Uterus (tissue), 4 donors: ENCODE measurements at places on chromosomes 5 and 9. TPM values are rescaled to one million over a fixed set of nuclear protein-coding genes. Genes with fewer than 3 reads are reported as not detected.
A peak's percentile ranks its signal among the peaks of the same experiment; 100 is the strongest.

The ITGA2 gene
- 22.4 TPM for total RNA-seq

The POLR3G gene
- total RNA-seq: not detected

The GBGT1 gene
- 28.5 TPM for total RNA-seq

GRCh38 chr5:117829646-117830045 is 1158.7 kb downstream of the DTWD2 start:
- DNase-seq: no peak

DNA sequence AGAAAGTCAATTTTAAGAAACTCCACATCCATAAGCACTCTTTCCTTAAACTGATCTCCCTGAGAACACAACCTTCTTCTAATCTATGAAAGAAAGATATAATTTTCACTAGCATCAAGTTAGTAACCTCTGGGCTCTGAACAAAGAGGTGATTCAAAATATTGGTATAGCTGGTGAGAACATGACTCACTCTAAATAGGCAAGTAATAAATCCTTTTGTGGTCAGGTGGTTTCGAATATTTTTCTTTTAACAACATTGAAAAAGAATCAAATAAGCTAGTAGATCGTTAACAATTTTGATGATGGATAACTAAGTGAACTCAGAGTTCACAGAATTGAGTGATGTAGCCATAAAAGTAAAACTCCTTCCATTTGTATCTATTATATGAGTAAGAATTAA is 150.6 kb upstream of the IQGAP2 start:
- DNase-seq: no peak

DNA sequence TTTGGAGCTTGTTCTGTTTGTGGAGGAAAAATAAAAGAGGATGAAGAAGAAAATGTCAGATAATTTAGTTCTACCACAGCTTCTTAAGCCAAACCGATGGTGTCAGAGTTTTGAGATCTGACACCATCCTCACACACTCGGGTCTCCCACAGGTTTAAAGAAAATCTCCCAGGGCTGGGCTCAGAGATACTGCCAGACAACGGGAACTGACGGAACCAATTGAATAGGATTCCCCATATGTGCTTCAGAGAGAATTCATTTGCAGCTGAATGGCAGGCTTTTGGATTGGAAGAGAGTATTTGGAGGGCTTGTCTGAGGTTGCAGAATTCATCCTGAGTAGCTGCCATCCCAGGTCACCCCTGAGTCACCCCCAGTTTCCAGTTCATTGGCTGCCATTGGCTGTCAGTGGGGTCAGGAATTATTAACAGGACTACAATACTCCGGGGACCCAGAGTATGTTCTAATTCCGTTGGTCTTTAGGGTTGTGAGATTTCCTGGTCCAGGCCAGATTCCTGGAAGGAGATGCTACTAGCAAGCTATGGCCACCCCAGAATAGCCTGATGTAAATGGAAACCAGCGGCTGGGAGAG is 131.3 kb downstream of the PDZD2 start:
- no peak for DNase-seq

DNA sequence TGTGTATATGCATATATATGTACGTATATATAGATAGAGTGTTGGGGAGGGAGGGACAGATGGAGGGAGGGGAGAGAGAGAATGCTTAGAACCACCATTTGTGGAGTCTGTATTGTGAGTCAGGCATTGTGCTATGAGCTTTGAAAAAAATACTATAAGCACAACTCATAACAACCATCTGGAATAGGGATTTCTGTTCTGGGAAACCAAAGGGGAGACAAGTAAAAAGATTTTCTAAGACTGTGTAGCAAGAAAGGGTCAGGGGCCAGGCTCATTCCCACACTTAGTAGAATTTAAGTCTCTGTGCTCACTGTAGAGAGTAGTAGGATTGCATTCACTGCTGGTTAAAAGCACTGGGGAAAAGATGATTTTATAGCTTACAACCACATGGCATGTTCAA is 202.3 kb upstream of the SGCD start:
- DNase-seq: no peak

GRCh38 chr5:107968406-107968843 is 297.7 kb upstream of the EFNA5 start:
- DNase-seq: no peak

GRCh38 chr9:131017067-131017466 is 8.1 kb downstream of the LAMC3 start:
- DNase-seq: no peak

DNA sequence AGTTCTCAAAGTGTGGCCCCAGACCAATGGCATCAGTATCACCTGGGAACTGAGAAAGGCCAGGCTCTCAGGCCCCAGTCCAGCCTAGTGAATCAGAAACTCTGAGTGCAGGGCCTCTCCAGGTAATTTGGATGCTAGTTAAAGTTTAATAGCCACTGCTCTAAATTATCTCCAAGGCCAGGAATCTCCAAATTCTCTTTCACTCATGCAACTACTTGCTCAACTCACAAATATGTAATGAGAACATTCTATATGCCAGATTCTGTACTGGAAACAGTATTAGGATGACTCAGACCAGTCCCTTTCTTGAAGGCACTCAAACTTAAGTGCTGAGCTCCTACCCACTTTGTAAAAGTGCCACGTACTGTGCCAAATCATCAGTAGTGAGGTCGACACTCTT is 84.6 kb downstream of the PAPPA start:
- DNase-seq: no peak

DNA sequence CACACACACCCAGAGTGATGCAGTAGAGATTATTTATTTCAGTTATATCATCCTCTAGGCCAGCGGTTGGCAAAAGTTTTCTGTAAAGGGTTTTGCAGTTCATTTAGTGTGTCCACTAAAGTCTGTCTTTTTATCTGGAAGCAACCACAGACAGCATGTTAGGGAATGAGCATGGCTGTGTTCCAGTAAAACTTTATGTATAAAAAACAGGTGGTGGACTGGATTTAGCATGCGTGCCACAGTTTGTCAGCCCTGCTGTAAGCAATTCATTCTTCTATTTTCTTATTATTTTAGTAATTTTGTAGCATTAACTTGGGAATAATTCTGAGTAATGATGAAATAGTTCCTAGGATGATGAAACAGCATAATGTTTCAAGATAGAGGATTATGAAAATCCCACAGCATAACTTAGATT is 51.7 kb downstream of the CCNH start:
- peak; percentile 23 for DNase-seq

DNA sequence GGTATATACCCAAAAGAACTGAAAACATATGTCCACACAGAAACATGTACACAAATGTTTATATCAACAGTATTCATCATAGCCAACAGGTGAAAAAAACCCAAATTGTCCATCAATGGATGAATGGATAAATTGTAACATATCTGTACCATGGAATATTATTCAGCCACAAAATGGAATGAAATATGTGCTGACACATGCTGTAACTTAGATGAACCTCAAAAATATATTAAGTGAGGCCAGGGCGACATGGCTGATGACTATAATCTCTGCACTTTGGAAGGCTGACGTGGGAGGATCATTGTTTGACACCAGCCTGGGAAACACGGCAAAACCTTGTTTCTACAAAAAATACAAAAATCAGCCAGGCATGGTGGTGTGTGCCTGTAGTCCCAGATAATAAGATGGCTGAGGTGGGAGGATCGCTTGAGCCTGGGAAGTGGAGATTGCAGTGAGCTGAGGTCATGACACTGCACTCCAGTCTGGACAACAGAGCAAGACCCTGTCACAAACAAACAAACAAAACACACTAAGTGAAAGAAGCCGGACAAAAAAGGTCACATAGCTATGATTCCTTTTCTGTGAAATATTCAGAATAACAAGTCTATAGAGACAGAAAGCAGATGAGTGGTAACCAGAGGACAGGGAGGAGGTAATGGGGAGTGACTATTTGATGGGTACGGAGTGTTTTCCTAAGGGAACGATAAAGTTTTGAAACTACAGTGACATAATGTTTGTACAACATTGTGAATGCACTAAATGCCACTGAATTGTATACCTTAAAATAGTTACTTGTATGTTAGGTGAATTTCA is 11.4 kb downstream of the KYAT1 start:
- no peak for DNase-seq

DNA sequence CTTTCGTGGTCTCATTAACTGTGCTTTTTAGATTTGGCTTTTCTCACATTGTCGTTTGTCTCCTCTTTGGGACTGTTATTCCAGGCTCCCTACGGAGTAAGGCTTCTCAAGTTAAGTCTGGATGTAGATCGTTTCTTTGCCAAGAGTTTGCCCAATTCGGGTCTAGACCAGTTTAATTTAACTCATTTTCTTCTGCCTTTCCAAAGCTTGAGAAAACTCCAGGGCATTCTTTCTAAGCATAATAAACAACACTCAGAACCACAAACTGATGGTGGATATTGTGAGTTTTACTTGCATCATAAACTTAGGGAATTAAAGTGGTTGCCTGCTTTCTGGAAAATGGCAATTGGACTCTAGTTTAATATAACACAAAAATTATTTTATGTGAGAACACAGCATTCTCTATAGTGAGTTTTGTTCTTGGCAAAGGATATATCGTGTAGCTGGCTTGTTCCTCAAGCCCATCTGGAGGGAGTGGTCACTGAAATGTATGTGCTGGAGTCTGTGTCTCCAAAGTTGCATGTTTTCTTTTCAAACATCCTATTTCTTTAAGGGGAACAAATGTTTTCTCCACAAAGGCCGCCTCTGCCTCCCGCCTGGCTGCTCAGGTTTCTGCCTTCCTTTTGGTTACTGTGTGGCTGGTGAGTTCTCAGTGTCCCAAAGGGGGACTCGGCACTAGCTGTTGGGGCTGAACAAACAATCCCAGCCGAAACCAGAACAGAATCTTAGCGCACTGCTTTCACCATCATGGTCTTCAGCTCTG is 211.3 kb upstream of the FBN2 start:
- no peak for DNase-seq

DNA sequence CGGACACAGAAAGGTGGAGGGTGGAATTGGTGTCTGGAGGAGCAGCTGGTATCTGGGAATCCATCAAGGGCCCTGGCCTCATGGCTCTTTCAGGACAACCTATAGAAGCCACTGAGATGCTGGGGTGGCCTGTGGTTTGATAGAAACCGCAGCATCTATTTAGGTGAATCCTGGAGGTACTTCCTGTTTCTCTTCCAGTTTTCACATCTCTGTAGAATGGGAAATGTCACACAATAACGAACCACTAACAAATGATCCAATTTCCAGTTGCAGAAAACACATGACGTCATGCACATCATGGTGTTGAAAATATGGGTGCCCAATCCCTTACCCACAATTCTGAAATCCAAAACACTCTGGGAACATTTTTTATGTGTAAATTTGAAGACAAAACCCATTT is 52.2 kb downstream of the ROPN1L start:
- no peak for DNase-seq

- DNase-seq: no peak
Observed at GRCh38 chr9:129624168-129624759, 1.7 kb upstream of the NTMT1 start.

- no peak for DNase-seq
Observed at GRCh38 chr5:165108809-165109208, 1603.4 kb downstream of the MAT2B start.

DNA sequence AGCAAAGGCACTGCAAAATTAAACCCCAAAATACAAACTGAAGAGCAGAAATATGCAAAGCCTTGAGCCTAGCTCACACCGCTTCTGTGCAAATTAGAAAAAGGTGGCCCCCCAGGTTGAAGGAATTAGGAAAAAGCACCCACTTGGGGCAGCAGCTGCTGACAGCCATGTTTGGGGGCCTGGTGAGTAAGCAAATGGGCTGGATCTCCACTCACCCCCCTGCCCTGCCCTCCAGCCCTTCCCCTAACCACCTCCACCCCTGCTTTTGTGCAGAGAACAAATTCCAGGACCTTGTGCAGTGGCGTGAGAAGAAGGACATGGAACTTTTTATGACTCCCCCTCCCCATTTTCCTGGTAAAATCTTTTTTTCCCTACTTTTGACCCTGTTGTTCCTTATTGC is 92.0 kb upstream of the DNAH5 start:
- no peak for DNase-seq

DNA sequence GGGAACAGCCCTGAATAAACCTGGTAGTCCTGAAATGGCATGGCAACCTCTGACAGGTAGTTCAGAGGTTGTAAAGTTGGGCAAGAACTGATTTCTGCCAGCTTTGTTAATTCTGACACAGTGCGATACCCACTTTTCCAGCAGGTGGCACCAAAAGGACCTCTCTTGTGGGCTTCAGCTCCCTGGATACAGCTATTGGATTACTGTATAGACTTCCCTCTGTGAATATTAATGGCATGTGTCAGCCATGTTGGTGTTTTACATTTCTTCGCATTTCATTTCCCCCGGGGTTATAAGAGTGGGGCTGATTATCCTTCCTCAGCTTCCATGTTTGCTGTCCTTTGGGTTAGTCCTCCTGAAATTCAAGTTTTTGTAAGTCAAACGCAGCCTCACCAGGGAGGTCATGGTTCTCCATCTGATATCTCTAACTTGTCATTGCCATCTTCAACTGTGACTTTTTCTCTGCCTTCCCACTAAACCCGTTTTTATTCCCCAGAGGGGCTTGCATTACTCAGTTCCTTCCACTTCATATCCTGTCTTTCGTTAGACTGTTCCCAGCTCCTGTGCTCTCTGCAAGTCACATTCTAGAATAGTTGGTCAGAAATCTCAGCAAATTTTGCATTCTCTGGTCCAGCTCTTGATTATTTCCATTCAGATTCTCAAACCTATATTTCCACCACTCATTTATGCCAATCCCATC is 135.6 kb downstream of the LIFR start:
- DNase-seq: peak; percentile 46

- peak; percentile 63 for DNase-seq
Observed at GRCh38 chr5:14156650-14157492, 13.7 kb downstream of the TRIO start.

GRCh38 chr5:84242286-84242685 is 142.4 kb downstream of the EDIL3 start:
- no peak for DNase-seq

GRCh38 chr9:7816021-7816420 is 16.4 kb upstream of the DMAC1 start:
- no peak for DNase-seq

DNA sequence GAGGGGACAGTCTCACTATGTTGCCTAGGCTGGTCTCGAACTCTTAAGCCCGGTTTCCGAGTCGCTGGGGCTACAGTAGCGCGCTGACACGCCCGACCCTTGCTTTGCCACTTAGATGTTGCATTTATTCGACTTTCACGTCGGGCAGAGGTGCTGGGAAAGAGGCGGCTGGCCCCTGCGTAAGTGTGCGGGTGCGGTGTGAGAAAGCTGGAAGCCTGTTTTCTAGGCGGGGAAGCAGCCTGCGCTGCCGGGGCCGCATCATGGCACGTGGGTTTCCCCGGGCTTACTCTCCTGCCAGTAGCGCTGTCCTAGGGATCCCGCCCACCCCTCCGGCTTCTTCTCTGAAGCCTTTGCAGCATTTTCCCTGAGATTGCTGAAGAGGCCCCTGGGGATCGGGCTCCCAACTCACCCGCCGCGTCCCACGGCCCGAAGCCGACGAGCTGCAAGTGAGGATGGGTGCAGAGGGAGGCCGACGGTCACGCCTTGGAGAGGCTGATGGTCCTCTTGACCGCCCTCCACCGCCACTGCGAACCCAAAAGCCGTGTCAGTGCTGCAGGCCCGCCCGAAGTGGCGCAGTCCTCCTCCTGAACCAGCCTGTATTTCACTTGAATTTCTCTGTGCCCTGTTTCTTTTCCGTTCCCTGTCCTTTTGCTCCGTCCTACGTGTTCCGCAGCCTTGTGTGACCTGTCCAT is 5.8 kb upstream of the TRIM41 start:
- peak; percentile 50 for DNase-seq
